Hematopoietic multipotent progenitor cell treated with erythropoietin and hydrocortisone succinate and interleukin-3 and kit ligand, for 6 days (in vitro differentiated cells): ENCODE measurements at places on chromosomes 13 and 19.

GRCh38 chr19:35993923-35994598, 927 bp upstream of the SDHAF1 start:
- peak; percentile 53 for DNase-seq

DNA sequence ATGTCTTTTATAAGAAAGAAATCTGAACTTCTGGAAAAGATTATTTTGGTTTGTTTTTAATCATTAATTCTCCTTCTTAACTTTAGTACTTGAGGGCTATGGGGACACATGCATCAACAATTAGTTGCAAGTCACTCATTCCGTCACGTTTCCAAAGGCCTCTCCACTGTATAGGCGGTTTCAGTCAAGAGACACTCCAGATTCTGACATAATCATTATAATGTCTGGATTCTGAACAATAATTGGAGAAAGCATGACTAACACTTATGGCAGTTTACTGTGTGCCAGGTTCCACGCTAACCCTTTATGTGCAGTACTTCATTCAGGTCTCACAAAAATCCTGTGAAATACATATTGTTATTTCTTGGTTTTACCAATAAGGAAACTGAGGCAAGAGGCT, 71.9 kb downstream of the TNFRSF19 start:
- no peak for DNase-seq

DNA sequence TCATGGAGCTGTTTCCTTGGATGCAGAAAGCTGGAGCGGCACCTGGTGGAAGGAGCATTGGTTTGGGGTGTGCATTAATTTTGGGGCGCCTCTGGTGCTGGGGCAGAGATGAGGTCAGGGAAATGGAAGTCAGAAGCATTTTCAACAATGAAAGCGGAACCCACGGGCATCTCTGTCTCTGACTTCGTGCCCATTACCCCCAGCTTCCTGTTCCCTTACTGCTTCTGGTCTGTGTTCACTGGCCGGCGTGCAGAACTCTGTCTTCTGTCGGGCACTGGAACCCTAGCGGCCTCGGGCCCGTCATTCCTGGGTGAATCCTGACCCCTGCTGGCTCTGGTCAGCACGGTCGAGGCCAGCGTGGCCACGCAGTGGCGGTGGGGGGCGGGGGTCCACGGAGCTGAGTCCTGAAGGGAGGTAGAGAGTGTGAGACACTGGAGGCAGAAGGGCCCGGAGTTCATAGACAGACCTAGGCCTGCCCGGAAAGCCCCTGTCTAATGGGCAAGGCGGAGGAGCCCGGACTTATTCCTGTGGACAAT, 7.9 kb upstream of the LINGO3 start:
- DNase-seq = peak; percentile 82

GRCh38 chr13:66689037-66689619, 541.0 kb downstream of the PCDH9 start:
- peak; percentile 3 for DNase-seq

DNA sequence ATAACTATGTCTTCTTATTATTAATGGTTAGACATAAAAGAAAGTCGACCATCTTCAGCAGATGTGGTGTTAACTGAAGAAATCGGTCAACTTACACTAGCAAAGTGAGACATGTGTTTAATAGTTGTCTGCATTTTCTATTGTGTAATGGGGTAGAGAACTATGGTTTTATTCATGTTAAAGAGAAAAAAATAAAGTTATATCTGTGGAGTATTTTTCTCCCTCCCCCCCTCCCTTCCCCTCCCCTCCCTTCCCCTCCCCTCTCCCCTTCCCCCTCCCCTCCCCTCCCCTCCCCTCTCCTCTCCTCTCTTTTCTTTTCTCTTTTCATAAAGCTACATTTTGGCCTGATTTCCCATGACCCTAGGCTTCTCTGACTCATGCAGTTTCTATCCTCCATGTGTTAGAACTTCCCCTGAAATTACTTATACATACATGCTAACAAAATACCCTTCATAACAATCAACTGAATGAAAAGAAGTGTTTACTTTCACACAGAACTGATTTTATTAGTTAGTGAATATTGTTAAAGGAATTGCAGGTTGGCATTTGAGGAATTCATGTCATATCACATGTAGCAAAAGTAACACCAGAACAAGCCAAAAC, 1431.0 kb upstream of the ATXN8OS start:
- DNase-seq = no peak

GRCh38 chr19:34274827-34275625, 20.7 kb downstream of the GARRE1 start:
- DNase-seq = no peak

DNA sequence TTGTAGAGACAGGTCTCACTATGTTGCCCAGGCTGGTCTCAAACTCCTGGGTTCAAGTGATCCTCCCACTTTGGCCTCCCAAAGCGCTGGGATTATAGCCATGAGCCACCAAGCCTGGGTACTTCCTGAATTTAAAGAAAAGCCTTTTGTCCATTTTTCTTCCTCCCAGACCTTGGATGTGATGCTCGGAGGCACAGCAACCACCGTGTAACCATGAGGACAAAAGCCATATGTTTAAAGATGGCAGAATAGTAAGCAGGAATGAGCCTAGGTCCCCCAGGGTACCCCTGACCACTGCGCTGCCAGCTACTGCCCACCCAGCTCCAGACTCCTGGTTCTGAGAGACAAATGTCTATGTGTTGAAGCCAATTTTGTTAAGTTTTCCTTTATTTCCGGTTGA, 31.1 kb downstream of the ZC3H4 start:
- no peak for DNase-seq

- peak; percentile 68 for DNase-seq
Observed at GRCh38 chr19:51002542-51003311, 1.3 kb upstream of the KLK8 start.

GRCh38 chr13:44895264-44895952, 93.9 kb downstream of the NUFIP1 start:
- no peak for DNase-seq

GRCh38 chr19:47100290-47100689, 13.3 kb downstream of the ZC3H4 start:
- peak; percentile 23 for DNase-seq

DNA sequence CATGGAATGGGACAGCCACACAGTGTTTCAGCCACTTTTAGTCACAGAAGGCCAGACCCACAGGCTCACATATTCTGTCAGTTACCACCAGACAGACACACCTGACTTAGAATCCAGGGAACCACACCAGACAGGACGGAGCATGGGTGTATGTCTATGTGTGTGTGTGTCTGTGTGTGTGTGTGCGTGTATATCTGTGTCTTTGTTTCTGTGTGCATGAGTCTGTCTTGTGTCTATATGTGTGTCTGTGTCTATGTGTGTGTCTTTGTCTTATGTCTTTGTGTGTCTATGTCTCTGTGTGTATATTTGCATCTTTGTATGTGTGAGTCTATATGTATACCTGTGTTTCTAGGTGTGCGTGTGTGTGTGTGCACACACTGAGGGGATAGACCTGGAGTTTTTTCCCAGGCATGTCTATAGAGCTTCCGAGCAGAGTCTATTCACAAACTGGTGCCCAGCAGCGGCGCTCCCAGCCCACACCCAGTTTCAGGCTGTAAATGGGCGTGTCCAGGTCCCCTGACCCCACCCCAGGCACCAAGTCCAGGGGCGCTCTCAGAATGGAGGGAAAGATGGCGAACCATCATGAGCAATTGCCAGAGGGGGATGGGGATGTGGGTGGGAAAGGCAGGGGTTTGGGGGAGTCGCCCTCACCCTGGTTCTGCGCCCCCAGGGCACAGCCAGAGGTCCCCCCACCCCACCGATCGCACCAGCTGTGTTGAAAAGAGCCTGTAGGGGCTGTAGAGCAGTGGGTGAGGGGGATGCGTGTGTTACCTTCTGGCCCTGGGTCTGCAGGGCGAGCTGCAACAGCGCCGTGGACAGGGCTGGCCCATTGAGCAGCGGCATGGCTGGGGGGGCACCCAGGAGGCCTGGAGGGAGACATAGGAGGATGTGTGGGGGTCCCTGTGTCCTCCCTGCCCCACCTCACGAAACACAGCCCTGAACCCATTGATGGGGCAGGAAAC, 6.3 kb upstream of the FDX2 start:
- no peak for DNase-seq
